ENCODE measurements at places on chromosomes 3 and 15.

GRCh38 chr15:55897560-55898336 is 95.7 kb downstream of the NEDD4 start:
- DNase-seq, result peak; percentile 63

GRCh38 chr3:177776661-177777101 is 579.4 kb upstream of the TBL1XR1 start:
- DNase-seq, result no peak

DNA sequence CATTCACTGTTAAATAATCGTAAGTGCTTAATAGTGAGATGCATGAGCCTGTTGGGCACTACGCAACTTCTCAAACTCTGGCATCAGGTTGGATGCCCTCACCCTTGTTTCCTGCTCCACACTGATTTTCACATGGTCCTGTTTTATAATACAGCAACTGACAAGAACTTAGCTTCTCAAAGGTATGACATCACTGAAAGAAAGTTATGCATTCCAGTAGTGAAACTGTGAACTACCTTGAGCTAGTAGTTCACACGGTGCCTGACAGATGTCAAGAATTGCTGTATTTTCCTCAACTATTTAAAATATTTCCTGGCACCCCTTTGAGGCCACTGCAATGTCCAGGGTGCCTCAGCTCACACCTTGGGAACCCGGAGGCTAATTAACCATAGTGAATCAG is 327.5 kb downstream of the RORA start:
- DNase-seq, result no peak

DNA sequence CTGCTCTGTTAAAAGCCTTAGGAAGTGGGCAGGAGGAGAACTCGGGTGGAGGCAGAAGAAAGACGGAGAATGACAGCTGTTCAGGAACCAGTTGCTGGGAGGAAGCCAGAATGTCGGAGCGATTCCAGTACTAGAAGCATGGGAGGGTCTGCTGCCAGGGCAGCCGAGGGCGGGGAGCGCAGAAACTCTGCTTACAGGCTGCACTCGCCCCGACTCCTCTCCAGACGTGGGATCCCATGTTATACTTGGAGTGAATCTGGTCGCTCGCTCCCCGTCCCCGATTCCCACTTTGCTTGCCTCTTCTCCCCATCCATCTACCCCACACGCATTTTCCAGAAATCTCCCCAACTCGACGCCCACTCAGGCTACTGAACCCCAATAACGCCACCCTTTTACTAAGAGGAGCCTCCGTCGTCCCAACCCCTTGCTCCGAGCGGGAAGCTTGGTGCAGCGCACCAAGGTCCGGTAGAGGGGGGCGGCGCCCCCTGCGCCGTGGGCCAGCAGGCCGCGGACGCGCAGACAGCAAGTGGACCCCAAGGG is 665 bp downstream of the GATM start:
- no peak for DNase-seq

- no peak for DNase-seq
Measured at GRCh38 chr15:78170848-78171773, 21.9 kb downstream of the IDH3A start.

- no peak for DNase-seq
Measured at GRCh38 chr3:45387636-45388348, 584 bp upstream of the LARS2 start.

- DNase-seq, result no peak
Measured at GRCh38 chr15:57015897-57016296, 97.5 kb downstream of the TCF12 start.

DNA sequence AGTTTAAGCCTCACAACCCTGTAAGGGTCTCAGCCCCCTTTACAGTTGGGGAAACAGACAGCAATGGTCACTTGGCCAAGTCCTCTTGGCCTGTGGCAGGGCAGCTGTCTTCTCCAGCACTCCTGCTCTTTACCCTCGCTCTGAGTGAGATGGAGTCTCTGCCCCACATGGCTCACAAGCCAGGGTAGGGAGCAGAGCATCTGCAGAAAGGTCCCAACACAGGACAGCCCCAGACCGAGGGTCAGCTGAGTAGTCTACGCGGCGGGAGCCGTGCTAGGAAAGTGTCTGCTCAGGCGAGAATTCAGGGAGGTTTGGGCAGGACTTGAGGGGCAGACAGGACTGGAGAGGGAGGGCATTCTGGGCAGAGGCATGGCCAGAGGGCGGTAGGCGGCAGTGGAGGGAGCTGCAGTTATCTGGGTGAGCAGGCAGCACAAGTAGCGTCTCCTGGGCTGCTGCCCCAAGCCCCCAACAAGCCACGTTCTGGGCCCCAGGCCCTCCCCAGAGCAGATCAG is 18.3 kb upstream of the LAMP3 start:
- DNase-seq, result no peak

GRCh38 chr3:126153695-126154360 is 26.6 kb downstream of the ALDH1L1 start:
- DNase-seq, result no peak

DNA sequence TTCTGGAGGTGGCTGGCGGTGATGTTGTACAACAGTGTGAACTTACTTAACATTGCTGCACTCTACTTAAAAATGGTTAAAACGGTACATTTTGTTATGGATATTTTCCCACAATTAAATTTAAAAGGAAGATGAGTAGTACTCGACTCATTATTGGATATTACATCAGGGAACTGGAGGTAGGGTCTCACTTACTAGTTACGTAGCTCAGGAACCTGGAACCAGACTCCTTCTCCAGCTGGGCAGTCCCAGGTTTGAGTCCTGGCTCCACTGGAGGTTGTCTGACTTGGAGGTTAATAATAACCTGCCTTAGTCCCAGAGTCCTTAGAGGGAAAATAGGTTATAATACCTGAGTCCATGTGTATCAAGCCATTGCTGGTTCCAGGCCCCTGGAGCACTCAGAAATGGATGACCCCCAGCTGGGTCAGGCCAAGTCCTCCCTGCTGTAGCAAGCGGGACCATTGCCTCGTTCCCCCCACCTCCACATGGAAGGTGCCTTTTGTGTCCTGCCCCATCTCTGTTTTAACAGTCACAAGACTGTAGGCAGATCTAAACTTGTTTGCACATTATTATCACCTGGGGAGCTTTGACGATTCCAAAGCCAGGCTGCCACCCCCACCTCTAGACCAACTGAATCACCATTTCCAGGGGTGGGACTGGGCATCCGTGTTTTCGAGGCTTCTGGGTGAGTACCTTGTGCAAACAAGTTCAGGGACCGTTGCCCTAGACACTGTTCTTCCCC is 126.6 kb downstream of the IGF1R start:
- DNase-seq, result no peak

GRCh38 chr15:25710184-25710583 is 152.9 kb downstream of the ATP10A start:
- DNase-seq, result peak; percentile 38

DNA sequence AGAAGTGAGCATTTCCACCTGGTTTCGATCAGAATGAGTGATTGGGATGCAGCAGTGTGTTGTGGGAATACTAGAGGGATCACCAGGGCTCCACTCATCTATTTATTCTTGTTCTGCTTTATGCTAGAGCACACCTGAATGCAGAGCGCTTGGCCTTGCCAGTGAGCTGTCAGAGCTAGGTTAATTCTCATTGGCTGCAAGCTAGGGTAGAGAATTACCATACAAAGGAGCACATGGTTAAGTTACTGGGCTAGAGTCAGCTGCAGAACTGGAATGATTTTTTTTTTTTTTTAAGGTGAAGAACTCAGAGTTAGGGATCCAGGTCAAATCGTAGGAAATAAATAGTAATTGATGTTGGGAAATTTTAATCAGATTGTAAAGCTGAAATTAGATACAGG is 8.8 kb downstream of the EIF2AK4 start:
- no peak for DNase-seq

DNA sequence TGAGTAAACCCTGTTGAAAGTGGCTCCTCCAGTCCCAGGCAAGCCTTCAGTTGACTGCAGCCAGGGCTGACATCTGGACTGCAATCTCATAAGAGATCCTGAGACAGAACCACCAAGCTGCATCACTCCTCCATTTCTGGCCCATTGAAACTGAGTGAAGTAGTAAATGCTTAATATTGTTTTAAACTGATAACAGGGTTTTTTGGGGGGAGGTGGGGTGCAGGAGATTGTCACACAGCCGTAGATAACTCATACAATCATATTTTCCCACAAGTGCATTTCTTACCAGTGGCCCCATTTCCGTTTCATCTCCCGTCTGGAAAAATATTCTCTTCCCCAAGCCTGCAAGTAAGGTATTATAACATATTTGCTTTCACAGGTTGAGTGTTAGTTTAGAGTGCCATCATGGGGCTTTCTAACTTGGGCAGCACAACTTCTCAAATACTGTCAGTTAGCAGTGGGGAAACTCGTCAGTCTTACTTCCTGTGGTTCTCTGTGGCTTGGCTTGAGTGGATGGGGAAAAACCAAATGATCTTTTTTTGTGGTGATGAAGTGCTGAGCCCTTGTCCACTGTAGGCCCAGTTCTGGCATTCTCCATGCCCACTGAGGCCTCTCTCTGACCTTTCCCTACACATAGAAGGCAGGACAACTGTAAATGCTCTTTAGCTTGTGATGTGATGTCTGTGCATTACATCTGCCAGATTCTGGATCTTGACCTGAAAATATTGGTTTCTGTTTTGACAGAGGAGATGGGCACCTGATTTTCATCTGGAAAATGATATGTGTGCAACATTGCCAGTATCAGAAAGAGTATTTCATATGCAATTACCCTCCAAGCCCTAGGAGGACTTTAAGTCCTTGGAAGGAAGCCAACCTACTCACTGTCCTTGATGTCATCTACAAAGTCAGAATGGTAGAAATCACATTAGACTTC is 90.1 kb upstream of the BHLHE40 start:
- no peak for DNase-seq

DNA sequence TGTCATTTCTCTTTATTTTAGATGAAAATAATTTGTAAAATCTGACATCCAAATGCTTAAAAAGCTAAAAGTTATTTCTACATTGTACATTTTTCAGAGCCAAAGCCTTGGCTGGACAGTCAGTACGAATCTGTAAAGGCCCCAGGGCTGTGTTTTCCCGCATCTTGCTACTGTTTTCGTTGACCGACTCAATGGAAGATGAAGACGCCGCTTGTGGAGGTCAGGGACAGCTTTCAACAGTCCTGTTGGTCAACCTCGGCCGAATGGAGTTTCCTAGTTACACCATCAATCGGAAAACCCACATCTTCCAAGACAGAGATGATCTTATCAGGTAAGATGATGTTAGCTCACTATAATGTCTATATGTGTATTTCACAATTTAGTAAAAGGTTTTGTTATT is 10.0 kb downstream of the FAN1 start:
- no peak for DNase-seq

- no peak for DNase-seq
Measured at GRCh38 chr3:164524201-164524600, 554.1 kb downstream of the SI start.

GRCh38 chr3:6180171-6180570 is 680.7 kb upstream of the GRM7 start:
- no peak for DNase-seq

DNA sequence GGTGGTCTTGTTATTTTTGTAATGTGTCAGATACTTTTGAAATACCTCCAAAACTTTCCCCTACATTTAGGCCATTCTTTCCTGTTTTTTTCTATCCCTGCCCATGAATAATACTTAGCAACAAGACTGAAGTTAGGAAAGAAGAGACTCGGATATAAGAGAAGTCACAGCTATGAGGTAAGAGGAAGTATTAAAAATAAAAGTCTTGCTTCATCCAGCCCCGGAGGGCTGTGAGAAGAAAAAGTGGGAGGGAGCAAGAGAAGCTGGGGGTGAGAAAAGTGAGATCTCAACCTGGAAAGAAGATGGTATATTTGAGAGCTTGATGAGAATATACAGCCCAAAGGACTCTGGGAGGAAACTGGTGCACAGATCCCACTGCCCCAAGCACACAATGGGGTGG is 213.5 kb upstream of the CDIN1 start:
- no peak for DNase-seq

- DNase-seq, result no peak
Measured at GRCh38 chr3:133211856-133212255, 173.7 kb downstream of the TMEM108 start.

GRCh38 chr15:42608110-42608531 is 32.7 kb downstream of the STARD9 start:
- DNase-seq, result no peak

- DNase-seq, result no peak
Measured at GRCh38 chr3:72347819-72348319, 500.4 kb downstream of the SHQ1 start.

GRCh38 chr3:140428380-140428779 is 249.5 kb upstream of the TRIM42 start:
- no peak for DNase-seq

GRCh38 chr3:14454639-14455310 is 52.4 kb downstream of the SLC6A6 start:
- DNase-seq, result no peak

DNA sequence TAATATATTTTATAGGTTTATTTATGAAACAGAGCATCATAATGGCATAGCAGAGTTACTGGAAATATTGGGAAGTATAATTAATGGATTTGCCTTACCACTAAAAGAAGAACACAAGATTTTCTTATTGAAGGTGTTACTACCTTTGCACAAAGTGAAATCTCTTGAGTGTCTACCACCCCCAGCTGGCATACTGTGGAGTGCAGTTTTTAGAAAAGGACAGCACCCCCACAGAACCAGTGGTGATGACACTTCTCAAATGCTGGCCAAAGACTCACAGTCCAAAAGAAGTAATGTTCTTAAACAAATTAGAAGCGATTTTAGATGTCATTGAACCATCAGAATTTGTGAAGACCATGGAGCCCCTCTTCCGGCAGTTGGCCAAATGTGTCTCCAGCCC is 58.1 kb downstream of the DNAH1 start:
- no peak for DNase-seq

GRCh38 chr3:114363554-114364202 is 69.8 kb downstream of the TIGIT start:
- no peak for DNase-seq

- DNase-seq, result no peak
Measured at GRCh38 chr3:35968043-35968622, 328.8 kb downstream of the ARPP21 start.

- DNase-seq, result no peak
Measured at GRCh38 chr15:86399041-86399954, 319.6 kb downstream of the AGBL1 start.

DNA sequence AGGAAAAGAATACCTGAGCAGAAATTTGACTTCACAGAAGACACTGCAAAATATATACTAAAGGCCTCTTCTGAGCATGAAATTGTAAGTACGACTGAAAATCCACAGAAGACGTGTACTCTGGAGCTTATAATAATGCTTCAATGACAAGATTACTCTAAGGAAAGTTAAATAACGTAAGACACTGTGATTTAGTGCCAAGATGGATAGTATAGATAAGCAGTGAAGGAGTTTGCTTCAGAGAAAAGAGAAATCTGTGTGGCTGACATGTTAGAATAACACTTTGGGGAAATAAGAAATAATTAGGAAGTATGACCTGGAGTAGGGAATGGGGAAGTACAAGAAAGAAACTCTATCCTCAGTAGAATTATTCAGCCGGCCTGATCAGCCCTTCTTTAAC is 28.9 kb downstream of the ALDH1A2 start:
- no peak for DNase-seq

- DNase-seq, result peak; percentile 57
Measured at GRCh38 chr3:123431658-123432324, 17.1 kb downstream of the ADCY5 start.

DNA sequence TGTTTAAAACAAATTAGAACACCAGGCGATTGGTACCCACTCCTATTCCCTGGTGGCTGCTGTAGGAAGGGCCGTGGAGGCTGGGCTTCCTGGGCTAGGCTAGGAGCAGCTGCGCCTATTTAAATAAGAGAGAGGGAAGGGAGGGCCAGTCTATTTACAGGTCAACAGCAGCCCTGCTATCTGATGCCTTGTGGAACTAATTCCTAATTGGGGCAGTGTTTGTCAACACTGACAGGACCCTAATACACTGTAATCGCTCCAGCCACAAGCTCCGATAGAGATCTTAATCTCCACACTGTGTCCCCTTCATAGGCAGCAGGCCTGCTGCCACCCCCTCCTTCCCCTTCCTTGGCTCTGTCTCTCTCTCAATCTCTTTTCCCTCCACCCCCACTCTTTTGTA is 116.9 kb upstream of the SOX14 start:
- no peak for DNase-seq
